ENCODE measurements at places on chromosomes 12 and 14.

GRCh38 chr14:50396631-50397389, at the start of gene CDKL1:
Gene CDKL1, minus strand, starts transcription at chr14:50396881. Its CDS starts 1,013 bp downstream, at chr14:50395868.
- peak; percentile 91 for DNase-seq

GRCh38 chr14:25110106-25110505, 60.2 kb upstream of the STXBP6 start:
- no peak for DNase-seq

GRCh38 chr14:28102001-28102400, 664.6 kb upstream of the FOXG1 start:
- no peak for DNase-seq

DNA sequence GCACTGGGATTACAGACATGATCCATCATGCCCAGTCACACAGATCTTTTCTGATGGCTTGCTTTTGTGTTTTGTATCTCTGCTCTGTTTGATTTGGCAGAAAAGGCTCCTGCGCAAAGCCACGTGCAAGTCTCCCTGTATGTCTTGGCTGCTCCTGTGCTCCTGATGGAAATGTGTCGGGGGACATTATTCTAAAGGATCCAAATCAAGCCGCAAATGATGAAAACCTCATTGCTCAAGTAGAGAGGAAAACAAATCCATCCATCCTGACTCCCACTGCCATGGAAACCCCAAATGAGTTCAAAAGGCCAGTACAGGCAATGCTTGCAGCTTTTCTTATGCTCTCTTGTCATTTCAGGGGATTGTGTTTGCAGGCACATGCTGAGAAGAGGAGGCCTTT, 93.8 kb downstream of the NDUFA12 start:
- no peak for DNase-seq

DNA sequence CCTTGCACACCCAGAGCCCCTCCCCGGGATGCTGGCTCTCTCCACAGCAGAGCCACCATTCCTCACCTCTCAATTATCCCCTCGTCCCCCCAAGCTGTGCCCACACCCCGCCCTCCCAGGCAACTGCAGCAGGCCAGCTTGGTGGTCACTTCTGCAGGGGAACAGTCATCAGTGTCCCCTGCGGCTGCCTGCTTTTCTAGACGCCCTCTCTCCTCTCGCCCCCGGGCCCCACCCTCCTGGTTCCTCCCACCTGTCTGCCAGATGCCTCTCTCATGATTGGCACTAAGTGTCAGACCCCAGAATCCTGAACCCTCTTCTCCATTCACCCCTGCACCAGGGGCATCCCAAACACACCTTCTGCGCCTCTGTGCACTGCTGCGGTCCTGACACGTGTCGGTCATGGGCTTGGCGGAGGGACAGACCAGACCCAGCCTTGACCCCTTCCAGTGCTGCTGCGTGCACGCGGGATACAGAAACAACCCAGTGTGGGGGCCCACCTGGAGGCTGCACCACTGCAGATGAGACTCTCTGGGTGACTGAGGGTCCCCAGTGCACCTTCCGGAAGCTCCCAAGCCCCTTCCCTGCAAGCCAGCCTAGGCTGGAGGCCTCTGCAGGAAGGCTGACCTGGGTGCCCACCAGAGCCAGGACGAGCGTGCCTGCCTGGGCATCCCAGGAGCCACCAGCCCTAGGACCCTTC, 99.5 kb downstream of the SETD3 start:
- no peak for DNase-seq

Measured in spleen (tissue), 13 donors.